ENCODE measurements at places on chromosomes 4 and X. TPM values are rescaled to one million over a fixed set of nuclear protein-coding genes. Genes with fewer than 3 reads are reported as not detected.

The FREM3 gene
- total RNA-seq = not detected

The MAGEE1 gene
- total RNA-seq = 0.45 TPM

The PUDP gene
- 14.9 TPM for total RNA-seq

The AVPR2 gene
- not detected for total RNA-seq

DNA sequence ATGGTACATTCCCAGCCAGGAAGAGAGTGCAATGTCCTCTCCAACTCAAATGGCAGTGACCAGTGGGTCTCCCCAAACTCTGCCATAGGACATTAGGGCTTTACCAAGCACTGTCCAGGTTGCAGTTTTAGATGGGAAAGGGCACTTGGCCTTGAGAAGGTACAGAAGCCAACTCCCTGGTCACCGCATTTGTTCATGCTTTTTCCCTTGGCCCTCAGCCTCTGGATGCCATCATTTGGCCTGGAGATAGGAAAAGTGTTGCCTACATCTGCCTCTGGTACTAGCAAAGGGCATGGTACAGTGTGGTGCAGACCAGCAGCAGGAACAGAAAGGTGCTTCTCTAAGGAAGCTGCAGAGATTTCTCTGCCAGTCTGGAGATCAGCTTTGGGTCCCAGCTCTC lies 93.8 kb downstream of the MAMLD1 start:
- DNase-seq = no peak
- no peak overlapping the region for H3K27ac ChIP-seq
- no peak overlapping the region for H3K4me3 ChIP-seq
- H3K36me3 ChIP-seq = no peaks in the 10 kb centered on the region
- H3K27me3 ChIP-seq = no peaks in the 10 kb centered on the region

GRCh38 chr4:157223456-157223855 lies 2.9 kb downstream of the GRIA2 start:
- H3K4me1 ChIP-seq = peaks cover 32% of the 10 kb centered on the region
- H3K27me3 ChIP-seq = no peaks in the 10 kb centered on the region

DNA sequence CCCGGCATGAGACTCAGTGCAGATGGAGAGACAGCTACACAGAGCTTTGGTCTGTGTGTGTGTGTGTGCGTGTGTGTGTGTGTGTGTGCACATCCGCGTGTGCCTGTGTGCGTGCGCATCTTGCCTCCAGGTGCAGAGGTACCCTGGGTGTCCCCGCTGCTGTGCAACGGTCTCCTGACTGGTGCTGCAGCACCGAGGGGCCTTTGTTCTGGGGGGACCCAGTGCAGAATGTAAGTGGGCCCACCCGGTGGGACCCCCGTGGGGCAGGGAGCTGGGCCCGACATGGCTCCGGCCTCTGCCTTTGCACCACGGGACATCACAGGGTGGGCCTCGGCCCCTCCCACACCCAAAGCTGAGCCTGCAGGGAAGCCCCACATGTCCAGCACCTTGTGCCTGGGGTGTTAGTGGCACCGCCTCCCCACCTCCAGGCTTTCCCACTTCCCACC lies 14.3 kb downstream of the FGFR3 start:
- H3K27me3 ChIP-seq = no peaks in the 10 kb centered on the region
- H3K4me1 ChIP-seq = no peaks in the 10 kb centered on the region
- peaks cover 35% of the 10 kb centered on the region for H3K36me3 ChIP-seq
- H3K27ac ChIP-seq = no peak overlapping the region

DNA sequence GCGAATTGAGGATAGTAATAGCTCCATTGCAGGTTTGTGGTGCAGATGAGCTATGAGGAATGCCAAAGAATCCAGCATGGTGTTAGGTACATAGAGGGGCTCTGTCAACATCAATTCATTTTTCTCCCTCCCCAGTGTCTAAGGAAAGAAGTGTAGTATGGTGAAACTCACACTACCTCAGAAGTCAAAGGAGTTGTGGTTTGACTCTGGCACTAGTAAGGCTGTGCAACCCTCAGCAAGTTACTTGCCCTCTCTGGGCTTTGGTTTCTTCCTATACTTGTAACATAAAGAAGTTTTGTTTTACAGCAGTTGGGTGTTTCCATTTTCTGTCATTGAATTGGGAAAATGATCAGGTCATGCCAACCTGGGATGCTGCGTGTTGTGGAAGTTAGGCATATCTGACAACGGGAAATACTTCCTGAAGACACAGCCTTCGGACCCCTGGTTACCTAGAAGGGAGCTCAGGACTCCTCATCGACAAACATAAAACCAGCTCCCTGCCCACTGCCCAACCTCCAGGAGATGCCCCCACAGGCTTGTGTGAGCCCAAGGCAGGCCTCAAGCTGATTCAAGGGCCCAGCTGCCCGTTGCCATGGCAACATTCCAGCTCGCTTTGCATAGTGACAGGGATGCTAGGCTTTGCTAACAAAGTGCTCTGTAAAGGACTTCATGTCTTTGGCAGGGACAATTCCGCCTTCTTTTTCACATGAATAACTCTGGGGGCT lies 71.4 kb downstream of the RTL5 start:
- DNase-seq = no peak
- H3K27me3 ChIP-seq = no peaks in the 10 kb centered on the region
- H3K36me3 ChIP-seq = no peaks in the 10 kb centered on the region
- no peak overlapping the region for H3K4me3 ChIP-seq
- H3K27ac ChIP-seq = no peak overlapping the region

DNA sequence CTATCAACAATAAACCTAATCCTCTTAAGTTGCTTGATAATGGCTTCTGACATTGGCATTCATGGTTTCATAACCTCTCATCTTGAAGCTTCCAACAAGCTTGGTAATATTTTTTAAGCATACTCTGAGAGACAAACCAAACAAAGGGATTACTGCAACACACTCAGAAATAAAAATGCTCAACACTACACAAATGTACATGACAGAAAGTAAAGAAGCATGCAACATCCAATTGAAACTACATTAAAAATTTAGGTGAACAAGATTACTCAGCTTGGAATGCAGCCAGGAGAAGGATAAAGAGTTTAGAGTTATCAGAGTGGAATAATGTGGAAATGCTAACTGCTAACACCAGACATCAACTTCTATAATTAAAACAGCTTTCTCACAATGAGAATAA lies 1136.6 kb upstream of the PABPC4L start:
- no peak for DNase-seq
- H3K4me3 ChIP-seq = no peak overlapping the region
- no peaks in the 10 kb centered on the region for H3K36me3 ChIP-seq
- H3K27me3 ChIP-seq = no peaks in the 10 kb centered on the region
- no peak overlapping the region for H3K27ac ChIP-seq

DNA sequence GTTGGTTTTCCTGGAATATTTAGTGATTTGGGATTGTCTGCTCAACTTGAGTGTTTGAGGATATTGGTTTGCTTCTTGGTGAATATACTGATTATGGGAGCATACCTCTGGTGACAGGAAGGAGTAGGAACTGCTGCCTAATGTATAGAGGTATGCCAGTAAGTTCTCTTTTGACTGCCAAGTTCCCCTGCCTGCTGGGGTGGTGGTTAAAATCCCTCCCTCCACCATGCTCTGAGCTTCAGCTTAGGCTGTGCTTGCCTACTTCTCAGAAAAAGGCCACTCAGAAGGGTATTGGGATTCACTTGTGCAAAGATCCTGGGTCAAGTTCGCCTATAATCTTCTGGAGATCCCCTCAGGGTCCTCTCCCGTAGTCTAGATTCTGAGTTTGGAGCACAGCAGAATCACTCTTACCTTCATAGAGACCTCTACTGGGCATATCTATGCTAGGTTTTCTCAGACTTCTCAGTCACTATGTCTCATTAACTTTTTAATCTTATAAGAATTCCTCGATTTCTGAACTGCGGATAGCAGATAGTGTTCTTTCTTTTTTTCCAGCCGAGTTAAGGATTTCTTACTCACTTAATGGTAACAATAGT lies 44.7 kb upstream of the DCK start:
- DNase-seq = no peak
- H3K27ac ChIP-seq = no peak overlapping the region
- no peaks in the 10 kb centered on the region for H3K36me3 ChIP-seq
- H3K4me3 ChIP-seq = no peak overlapping the region
- peaks cover 9% of the 10 kb centered on the region for H3K4me1 ChIP-seq

DNA sequence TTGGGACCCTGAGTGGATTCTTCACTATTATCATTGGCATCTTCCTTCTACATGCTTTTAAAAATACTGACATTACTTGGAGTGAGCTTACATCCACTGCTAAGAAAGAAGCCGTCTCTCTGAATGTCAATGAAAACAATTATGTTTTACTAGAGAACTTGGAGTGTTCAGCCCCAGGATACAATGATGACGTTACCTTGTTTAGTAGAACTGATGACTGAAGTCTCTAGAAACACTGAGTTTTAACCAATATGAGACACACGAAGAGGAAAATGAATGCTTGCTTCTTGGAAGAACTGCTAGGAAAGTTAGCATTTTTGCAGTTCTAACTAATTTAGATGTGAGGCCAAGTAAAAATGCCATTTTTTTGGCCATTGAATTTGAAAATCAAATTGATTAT lies 19.4 kb downstream of the NIPAL1 start:
- H3K4me3 ChIP-seq = no peak overlapping the region
- H3K27me3 ChIP-seq = no peaks in the 10 kb centered on the region
- peaks cover 21% of the 10 kb centered on the region for H3K4me1 ChIP-seq
- H3K36me3 ChIP-seq = no peaks in the 10 kb centered on the region
- DNase-seq = no peak

All from stomach (tissue), 19 donors.